ENCODE measurements at places on chromosomes 5 and 9. TPM values are rescaled to one million over a fixed set of nuclear protein-coding genes. Genes with fewer than 3 reads are reported as not detected.

GRCh38 chr5:39264528-39264927, 45.2 kb upstream of the FYB1 start:
- H3K4me3 ChIP-seq: no peak overlapping the region
- H3K27me3 ChIP-seq: no peaks in the 10 kb centered on the region
- no peak overlapping the region for H3K27ac ChIP-seq

GRCh38 chr9:33131790-33132772, 35.1 kb downstream of the B4GALT1 start:
- H3K36me3 ChIP-seq: no peaks in the 10 kb centered on the region
- H3K27me3 ChIP-seq: no peaks in the 10 kb centered on the region
- no peak for DNase-seq

DNA sequence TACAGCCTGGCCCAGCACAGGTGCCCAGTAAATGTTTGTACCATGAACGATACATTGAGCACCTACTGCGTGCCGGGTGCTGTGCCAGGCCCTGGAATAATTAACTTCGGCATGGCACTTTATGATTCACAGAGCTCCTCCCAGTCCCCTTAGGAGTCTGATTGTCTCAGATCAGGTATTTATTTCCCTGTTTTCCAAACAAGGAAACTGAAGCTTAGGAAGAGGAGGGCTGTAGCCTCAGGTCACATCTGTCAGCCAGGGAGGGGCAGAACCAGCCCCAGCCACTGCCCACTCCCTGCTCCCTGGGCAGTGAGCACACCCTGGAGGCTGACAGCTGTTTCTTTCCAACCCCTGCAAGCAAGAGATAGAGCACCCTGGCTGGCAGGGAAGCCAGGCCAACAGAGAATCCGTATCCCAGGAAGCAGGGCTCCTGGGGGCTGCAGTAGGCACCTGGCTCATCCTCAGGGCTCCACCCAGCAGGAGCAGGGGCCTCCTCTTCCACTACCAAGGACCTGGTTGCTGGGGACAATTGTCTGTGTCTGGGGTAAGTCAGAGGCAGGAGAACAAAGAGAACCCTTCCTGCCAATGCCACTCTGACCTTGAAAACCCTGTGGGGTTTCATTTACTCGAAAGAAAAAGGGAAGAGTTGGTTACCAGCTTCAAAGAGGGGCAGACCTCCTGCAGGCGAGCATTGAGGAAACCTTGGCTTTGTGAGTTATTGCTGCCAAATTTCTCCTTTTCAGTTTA, 69.0 kb downstream of the DAB2IP start:
- H3K27ac ChIP-seq: peak overlapping the region; percentile 87
- no peaks in the 10 kb centered on the region for H3K36me3 ChIP-seq
- H3K27me3 ChIP-seq: no peaks in the 10 kb centered on the region
- no peak overlapping the region for H3K4me3 ChIP-seq
- DNase-seq: peak; percentile 81

GRCh38 chr5:124457901-124458300, 288.5 kb downstream of the ZNF608 start:
- no peak for DNase-seq
- H3K4me1 ChIP-seq: no peaks in the 10 kb centered on the region
- H3K4me3 ChIP-seq: no peak overlapping the region
- H3K36me3 ChIP-seq: no peaks in the 10 kb centered on the region

DNA sequence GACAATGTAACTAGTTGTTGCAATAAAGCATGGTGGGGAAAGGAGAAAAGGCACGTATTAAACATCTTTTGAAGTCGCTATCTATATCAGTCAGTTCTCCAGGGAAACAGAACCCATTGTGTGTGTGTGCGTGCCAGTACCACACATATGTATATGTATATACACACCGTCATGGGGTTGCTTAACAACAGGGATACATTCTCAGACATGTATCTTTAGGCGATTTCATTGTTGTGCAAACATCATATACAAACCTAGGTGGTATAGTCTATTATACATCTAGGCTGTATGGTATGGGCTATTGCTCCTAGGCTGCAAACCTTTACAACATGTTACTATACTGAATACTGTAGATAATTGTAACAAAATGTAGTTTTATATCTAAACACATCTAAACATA, 2.3 kb downstream of the CDKN2B-AS1 start:
- H3K4me3 ChIP-seq: no peak overlapping the region
- H3K27ac ChIP-seq: no peak overlapping the region
- H3K4me1 ChIP-seq: peaks cover 22% of the 10 kb centered on the region
- peaks cover 45% of the 10 kb centered on the region for H3K27me3 ChIP-seq
- no peak for DNase-seq

GRCh38 chr5:2776337-2777302, 25.1 kb upstream of the IRX2 start:
- no peaks in the 10 kb centered on the region for H3K4me1 ChIP-seq
- no peak overlapping the region for H3K4me3 ChIP-seq
- no peak overlapping the region for H3K27ac ChIP-seq
- peaks cover 4% of the 10 kb centered on the region for H3K27me3 ChIP-seq
- DNase-seq: no peak

- H3K36me3 ChIP-seq: no peaks in the 10 kb centered on the region
- DNase-seq: peak; percentile 15
- no peak overlapping the region for H3K4me3 ChIP-seq
- no peak overlapping the region for H3K27ac ChIP-seq
- peaks cover 12% of the 10 kb centered on the region for H3K4me1 ChIP-seq
- H3K27me3 ChIP-seq: no peaks in the 10 kb centered on the region
These were observed 98.6 kb downstream of the FBXW11 start for GRCh38 chr5:171907725-171908343.

DNA sequence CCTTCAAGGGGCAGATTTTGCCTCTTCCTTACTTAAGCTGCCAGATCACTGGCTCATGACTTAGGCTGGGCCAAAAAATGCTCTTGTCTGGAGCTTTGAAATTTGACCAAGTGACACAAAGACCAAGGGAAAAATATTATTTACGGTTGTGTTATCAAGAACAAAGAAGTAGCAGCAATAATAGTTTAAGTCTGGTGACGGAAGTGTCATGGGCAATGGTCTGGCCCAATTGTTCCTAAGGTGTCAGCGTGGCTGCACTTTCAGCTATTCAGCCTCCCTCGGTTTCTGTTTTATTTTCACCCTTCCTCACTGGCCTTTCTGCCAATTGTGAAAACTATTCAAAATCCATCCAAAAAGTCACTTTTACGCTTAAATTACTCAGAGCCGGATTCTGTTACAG, 185.3 kb downstream of the CDH18 start:
- no peaks in the 10 kb centered on the region for H3K4me1 ChIP-seq
- no peak overlapping the region for H3K4me3 ChIP-seq
- no peak overlapping the region for H3K27ac ChIP-seq
- H3K36me3 ChIP-seq: no peaks in the 10 kb centered on the region

DNA sequence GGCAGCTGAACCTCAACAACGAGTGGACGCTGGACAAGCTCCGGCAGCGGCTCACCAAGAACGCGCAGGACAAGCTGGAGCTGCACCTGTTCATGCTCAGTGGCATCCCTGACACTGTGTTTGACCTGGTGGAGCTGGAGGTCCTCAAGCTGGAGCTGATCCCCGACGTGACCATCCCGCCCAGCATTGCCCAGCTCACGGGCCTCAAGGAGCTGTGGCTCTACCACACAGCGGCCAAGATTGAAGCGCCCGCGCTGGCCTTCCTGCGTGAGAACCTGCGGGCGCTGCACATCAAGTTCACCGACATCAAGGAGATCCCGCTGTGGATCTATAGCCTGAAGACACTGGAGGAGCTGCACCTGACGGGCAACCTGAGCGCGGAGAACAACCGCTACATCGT, 12.4 kb upstream of the PHYHD1 start:
- H3K4me3 ChIP-seq: no peak overlapping the region
- peaks cover 27% of the 10 kb centered on the region for H3K4me1 ChIP-seq
- no peak overlapping the region for H3K27ac ChIP-seq
- no peak for DNase-seq

- no peaks in the 10 kb centered on the region for H3K27me3 ChIP-seq
- H3K4me3 ChIP-seq: no peak overlapping the region
- no peak overlapping the region for H3K27ac ChIP-seq
- H3K4me1 ChIP-seq: no peaks in the 10 kb centered on the region
These were observed 17.3 kb upstream of the SMAD5 start for GRCh38 chr5:136115183-136115865.

DNA sequence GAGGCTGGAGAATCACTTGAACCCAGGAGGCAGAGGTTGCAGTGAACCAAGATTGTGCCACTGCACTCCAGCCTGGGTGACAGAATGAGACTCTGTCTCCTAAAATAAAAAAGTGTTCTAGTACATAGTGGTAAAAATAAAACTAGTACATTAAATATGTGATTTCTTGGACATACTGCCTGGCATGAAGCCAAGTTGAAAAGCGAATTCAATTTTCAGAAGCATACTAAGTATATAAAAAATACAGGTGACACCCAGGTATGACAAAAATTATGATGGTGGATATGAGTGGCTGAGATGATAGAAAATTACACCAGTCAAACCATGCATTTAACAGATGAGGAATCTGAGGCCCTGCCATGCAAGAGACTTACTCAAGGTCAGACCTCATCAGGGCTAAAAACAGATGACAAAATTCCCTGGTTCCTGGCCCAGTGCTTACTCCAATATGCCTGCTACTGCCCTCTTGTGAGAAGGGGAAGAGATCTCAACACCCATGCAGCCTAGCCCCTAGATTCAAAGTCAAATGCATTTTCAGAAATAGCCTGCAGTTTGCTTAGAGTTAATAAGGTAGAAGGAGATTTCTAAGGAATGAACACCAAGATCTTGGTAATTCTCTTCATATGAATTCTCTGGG, 46.6 kb upstream of the GNPDA1 start:
- H3K27ac ChIP-seq: no peak overlapping the region
- H3K27me3 ChIP-seq: no peaks in the 10 kb centered on the region
- DNase-seq: no peak
- no peak overlapping the region for H3K4me3 ChIP-seq

DNA sequence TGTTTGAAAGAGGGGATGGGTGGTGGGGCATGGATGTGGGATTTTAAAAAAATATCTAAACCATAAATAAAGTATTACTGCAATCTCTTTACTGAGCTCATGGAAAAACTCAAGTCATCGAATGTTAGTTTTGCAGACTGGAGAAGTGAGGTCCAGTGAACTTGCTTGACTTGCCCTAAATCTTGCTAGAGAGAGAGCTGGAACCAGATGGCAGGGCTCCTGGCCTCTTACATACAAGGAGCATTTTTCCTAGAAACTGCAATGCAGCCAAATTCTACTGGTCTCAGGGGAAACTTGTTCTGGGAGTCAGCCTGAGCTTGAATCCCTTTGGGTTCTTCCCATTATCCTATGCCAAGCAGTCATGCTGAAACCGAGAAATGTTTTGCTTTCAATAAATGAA, 2.9 kb upstream of the TGFBI start:
- peaks cover 7% of the 10 kb centered on the region for H3K4me1 ChIP-seq
- H3K27me3 ChIP-seq: peaks cover 9% of the 10 kb centered on the region
- H3K36me3 ChIP-seq: no peaks in the 10 kb centered on the region
- H3K27ac ChIP-seq: peak overlapping the region; percentile 56
- no peak overlapping the region for H3K4me3 ChIP-seq

GRCh38 chr5:87231037-87231808, 36.5 kb upstream of the RASA1 start:
- H3K36me3 ChIP-seq: no peaks in the 10 kb centered on the region
- no peak overlapping the region for H3K4me3 ChIP-seq
- H3K4me1 ChIP-seq: no peaks in the 10 kb centered on the region
- H3K27me3 ChIP-seq: no peaks in the 10 kb centered on the region
- no peak for DNase-seq

GRCh38 chr9:132838291-132838690, 39.8 kb downstream of the AK8 start:
- no peaks in the 10 kb centered on the region for H3K27me3 ChIP-seq
- no peaks in the 10 kb centered on the region for H3K36me3 ChIP-seq
- no peaks in the 10 kb centered on the region for H3K4me1 ChIP-seq
- DNase-seq: no peak
- H3K27ac ChIP-seq: no peak overlapping the region
- H3K4me3 ChIP-seq: no peak overlapping the region

DNA sequence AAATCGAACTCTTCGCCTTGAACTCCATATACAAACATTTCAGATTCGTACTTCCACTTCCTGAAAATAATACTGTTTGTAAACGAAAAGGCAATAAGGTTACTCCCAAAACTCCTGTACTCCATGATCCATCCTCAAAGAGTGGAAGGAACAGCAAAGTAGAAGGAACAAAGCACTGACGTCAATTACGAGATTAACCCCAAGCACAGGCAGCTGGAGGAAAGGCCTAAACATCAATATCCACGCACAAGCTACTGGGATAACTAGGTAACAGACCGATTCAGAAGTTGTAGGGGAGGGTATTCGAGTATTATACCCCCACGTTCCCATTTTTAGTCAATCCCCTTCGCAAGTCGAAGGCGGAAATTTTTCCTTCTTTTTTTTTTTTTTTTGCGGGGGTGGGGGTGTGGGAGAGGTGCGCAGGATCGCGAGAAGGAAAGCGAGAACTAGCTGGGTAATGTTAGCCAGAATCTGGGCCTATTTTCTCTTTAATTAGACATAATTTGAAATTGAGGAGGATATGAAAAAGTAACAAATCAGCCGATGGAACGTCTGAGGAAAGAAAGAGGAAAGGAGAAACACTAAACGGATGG, 909 bp downstream of the AFF4 start:
- H3K4me3 ChIP-seq: peak overlapping the region; percentile 90
- peak overlapping the region; percentile 99 for H3K27ac ChIP-seq
- H3K27me3 ChIP-seq: no peaks in the 10 kb centered on the region

DNA sequence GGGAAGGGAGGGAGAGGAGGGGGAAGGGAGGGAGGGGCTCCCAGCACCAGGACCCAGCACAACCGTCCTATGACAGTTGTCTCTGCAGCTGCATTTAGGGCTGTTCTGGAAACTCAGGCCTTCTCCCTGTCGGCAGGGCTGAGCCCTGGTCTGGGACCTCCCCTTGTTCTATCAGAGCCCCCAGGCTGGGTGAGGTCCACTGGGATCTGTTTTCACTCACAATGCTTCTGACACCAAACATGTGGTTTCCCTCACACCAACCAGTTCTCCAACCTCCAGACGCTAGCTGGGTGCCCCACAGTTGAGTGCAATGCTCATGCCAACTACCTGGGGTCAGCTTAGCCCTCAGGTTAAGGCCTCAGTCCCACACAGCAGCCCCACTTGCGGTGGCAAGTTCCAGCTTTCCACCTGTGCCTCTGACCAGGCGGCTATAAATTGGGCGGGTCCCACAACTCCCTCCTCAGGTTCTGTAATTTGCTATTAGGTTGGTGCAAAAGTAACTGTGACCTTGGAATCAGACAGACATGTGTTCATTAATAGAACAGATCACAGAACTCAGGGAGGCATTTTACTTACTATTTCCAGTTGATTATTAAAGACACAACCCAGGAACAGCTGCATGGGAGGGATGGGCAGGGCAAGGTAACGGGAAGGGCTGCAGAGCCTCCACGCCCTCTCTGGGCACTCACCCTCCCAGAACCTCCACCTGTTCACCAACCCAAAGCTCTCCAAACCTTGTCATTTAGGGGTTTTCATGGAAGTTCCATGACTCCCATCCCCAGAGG, 13.5 kb downstream of the ADAMTS2 start:
- no peak overlapping the region for H3K4me3 ChIP-seq
- H3K27ac ChIP-seq: no peak overlapping the region
- no peak for DNase-seq
- no peaks in the 10 kb centered on the region for H3K4me1 ChIP-seq

GRCh38 chr5:3225201-3225960, 370.3 kb upstream of the IRX1 start:
- DNase-seq: no peak
- no peaks in the 10 kb centered on the region for H3K4me1 ChIP-seq
- no peaks in the 10 kb centered on the region for H3K27me3 ChIP-seq
- H3K4me3 ChIP-seq: no peak overlapping the region
- no peak overlapping the region for H3K27ac ChIP-seq

The WNT8A gene
- total RNA-seq: not detected

The LHX6 gene
- total RNA-seq: 12.7 TPM

The OR13C5 gene
- not detected for total RNA-seq

The TEX48 gene
- total RNA-seq: not detected

The PHYKPL gene
- 124 TPM for total RNA-seq

The SLCO4C1 gene
- total RNA-seq: 5.9 TPM

The FOXD4L4 gene
- total RNA-seq: 0.75 TPM

All from transverse colon (tissue), 4 donors.